Kidney (tissue), 22 donors: ENCODE measurements at places on chromosomes 1 and 21.

DNA sequence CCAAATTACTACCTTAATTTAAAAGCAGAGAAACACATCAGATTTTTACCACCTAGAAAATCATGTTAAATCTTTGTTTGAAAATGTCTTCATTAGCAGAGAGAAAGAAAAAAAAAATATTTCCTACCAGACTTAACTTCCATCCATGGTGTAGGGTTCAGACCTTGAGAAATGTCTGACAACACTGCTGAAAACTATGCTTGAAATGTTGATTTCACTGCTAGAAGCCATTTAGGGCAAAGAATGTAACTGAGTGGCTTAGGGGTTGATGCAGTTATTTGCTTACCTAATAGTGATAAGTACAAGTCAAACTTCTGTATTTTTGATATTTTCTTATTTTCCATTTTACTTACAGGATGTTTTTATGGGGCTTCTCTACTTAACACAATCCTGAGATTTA lies 495.6 kb upstream of the NEGR1 start:
- no peak for DNase-seq

- peak; percentile 91 for DNase-seq
Measured at GRCh38 chr1:167066333-167067122, 23.6 kb downstream of the GPA33 start.

- no peak for DNase-seq
Measured at GRCh38 chr1:228736844-228737445, 1.7 kb downstream of the RHOU start.

- DNase-seq = no peak
Measured at GRCh38 chr1:237211540-237211939, 169.6 kb downstream of the RYR2 start.

DNA sequence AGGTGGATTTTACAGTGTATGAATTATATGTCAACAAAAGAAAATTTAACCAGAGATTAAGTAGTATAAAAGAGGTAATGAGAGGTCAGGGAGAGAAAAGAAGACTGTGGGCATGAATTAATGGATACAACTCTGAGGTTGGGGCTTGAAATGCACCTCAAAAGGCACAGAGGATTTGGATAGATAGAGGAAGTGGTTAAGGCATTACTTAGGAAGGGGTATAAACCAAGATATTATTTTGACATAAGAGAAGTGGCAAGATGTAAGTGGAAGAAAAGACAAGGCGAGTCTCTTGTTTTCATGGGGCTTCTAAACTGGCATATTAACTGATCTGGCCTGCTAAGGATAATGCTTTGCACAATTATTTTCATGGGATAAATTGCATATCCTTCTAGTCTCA lies 34.1 kb downstream of the RAP1A start:
- no peak for DNase-seq

DNA sequence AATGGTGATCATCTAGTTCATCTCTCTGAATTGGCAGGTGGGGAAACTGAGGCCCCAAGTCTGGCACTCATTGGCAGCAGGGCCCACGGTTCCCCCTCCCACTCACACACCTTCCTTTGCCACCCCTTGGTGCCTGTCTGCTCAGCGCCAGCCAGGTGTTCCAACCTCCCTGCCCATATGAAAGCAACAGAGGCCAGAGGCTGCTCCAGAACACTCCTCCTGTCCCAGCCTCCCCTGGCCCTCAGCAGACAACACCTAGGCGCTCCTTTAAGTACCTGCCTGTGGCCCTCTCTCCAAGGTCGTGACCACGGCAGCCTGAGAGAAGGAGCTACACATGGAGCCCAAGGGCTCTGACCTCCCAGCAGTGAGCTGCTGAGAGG lies 362.3 kb upstream of the VAMP3 start:
- DNase-seq = no peak

DNA sequence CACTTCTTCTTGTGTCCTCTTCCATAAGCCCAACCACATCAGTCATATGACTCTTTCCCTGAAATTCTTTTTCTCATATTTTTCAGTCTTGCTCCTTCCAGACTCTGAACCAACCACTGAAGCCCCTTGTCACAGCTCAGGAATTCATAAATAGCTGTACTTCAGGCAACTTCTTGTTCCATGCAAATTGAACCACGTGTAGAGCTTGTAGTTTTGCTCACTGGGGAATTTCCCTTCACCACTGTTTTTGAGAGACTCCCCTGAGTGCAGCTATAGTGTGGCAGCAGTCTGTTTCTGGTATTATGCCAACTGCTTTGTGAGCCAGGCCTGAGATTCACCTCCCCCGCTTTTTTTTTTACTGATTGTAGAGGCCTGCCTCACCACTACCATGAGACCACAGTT lies 150.3 kb upstream of the SPAG17 start:
- DNase-seq = no peak

GRCh38 chr1:204946640-204947039 lies 76.0 kb downstream of the NFASC start:
- DNase-seq = no peak
